ENCODE measurements at places on chromosomes 1 and 21. TPM values are rescaled to one million over a fixed set of nuclear protein-coding genes. Genes with fewer than 3 reads are reported as not detected.

Gene KIF26B
- total RNA-seq = 19.4 TPM

Gene IFNLR1
- 2.3 TPM for total RNA-seq

Gene CFAP410
- total RNA-seq = 10.4 TPM

Gene OR2L2
- total RNA-seq = 0.92 TPM

Gene PLA2G2F
- not detected for total RNA-seq

Gene CASQ2
- total RNA-seq = 0.23 TPM

Gene ASCL5
- 0.23 TPM for total RNA-seq

Gene HSD3B1
- total RNA-seq = not detected

Gene MYOG
- not detected for total RNA-seq

Gene RGS16
- 13.6 TPM for total RNA-seq

Gene TLR5
- total RNA-seq = 1.8 TPM

Gene PLCH2
- total RNA-seq = 16.1 TPM

Gene PDIK1L
- 59.1 TPM for total RNA-seq

Gene DNAJC6
- total RNA-seq = 220 TPM

Gene MSH4
- total RNA-seq = 1.6 TPM

Gene TCP10L
- 2.8 TPM for total RNA-seq

Gene RHOU
- total RNA-seq = 14.1 TPM

Gene ATP6V1G3
- not detected for total RNA-seq

Gene TCHH
- 0.23 TPM for total RNA-seq

Gene ARHGEF16
- 2.5 TPM for total RNA-seq

Gene TIAM1
- total RNA-seq = 41.8 TPM

Gene LEMD1
- 4.6 TPM for total RNA-seq

Gene SPRR2E
- total RNA-seq = not detected

Gene LRRC3
- 5.8 TPM for total RNA-seq

Gene LINGO4
- total RNA-seq = 0.23 TPM

Gene UBAP2L
- 66.4 TPM for total RNA-seq

Gene CASQ1
- 0.92 TPM for total RNA-seq

Gene CFAP141
- not detected for total RNA-seq

Gene TOR1AIP2
- 72.4 TPM for total RNA-seq

Gene FCAMR
- total RNA-seq = not detected

Gene PLA2G2D
- total RNA-seq = not detected

Gene ALPL
- 10.4 TPM for total RNA-seq

Gene NPHS2
- not detected for total RNA-seq

Gene OR6K3
- not detected for total RNA-seq

Gene HEYL
- 1.4 TPM for total RNA-seq

Gene MMEL1
- total RNA-seq = 4.6 TPM

Gene HJV
- 0.23 TPM for total RNA-seq

Gene OR2T2
- not detected for total RNA-seq

Gene OR2L13
- total RNA-seq = 5.5 TPM

Gene TNFRSF4
- not detected for total RNA-seq

Gene RAB29
- 4.6 TPM for total RNA-seq

Gene NBPF6
- total RNA-seq = not detected

Gene SH2D1B
- total RNA-seq = not detected

Gene CRNN
- total RNA-seq = not detected

Gene ITGB2
- 15.0 TPM for total RNA-seq

Gene BACH1
- total RNA-seq = 144 TPM

Gene ALX3
- 0.23 TPM for total RNA-seq

Gene RUNX3
- 0.23 TPM for total RNA-seq

Gene TRIM63
- not detected for total RNA-seq

Gene TAL1
- total RNA-seq = 5.8 TPM
